ENCODE measurements at places on chromosomes 1 and 21.

- H3K27me3 ChIP-seq: no peaks in the 10 kb centered on the region
- H3K36me3 ChIP-seq: no peaks in the 10 kb centered on the region
- no peak overlapping the region for H3K27ac ChIP-seq
These were observed 46.7 kb downstream of the SYF2 start for GRCh38 chr1:25185409-25186160.

DNA sequence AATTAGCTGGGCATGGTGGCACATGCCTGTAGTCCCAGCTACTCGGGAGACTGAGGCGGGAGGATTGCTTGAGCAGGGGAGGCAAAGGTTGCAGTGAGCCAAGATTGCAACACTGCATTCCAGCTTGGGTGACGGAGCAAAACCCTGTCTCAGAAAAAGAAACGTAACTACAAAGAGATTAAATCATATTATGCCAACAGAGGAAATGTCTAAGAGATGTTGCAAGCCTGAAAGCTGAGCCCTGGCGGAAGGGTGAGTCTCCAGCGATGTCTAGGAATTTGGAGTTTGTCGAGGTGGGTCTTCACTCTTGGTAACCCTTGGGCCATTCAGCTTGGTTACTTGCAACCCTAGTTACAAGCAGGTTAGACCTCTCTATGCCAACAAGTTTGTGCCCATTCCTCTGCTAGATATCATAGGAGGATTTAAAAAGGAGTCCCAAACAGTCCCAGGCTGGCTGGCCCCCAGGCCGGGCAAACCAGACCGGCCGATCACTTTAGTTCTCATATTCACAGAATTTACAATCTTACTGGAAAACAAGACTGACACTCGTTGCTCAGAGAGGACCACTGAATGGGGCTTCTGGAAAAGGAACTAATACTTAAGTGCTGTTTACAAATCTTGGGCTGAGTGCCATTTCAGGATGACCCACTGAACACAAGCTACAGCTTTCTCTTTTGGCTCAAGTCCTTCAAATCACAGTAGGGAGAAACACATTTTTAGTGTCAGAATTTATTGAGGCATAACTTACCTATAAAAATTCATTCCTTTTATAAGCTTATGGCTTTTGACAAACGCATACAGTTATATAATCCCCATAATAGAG lies 27.1 kb downstream of the SLC30A1 start:
- H3K4me3 ChIP-seq: no peak overlapping the region
- DNase-seq: no peak
- no peaks in the 10 kb centered on the region for H3K36me3 ChIP-seq
- H3K4me1 ChIP-seq: peaks cover 7% of the 10 kb centered on the region

GRCh38 chr1:24463776-24464735 lies 38.6 kb upstream of the RCAN3 start:
- H3K27me3 ChIP-seq: no peaks in the 10 kb centered on the region
- H3K4me1 ChIP-seq: no peaks in the 10 kb centered on the region
- peaks cover 74% of the 10 kb centered on the region for H3K36me3 ChIP-seq

- no peaks in the 10 kb centered on the region for H3K4me1 ChIP-seq
- no peak for DNase-seq
- H3K27me3 ChIP-seq: no peaks in the 10 kb centered on the region
These were observed 664.4 kb downstream of the MATN1 start for GRCh38 chr1:30058970-30059369.

Data from CD4-positive, CD25-positive, alpha-beta regulatory T cell (primary cell).